NCI-H1092 (cell line): ENCODE measurements at places on chromosomes 2 and 18.

GRCh38 chr18:10040287-10041011 lies 126.6 kb downstream of the VAPA start:
- DNase-seq = no peak

GRCh38 chr2:65483763-65484162 lies 51.4 kb upstream of the SPRED2 start:
- DNase-seq = no peak

- DNase-seq = no peak
Measured at GRCh38 chr2:166239548-166239947, 111.7 kb upstream of the SCN1A start.

DNA sequence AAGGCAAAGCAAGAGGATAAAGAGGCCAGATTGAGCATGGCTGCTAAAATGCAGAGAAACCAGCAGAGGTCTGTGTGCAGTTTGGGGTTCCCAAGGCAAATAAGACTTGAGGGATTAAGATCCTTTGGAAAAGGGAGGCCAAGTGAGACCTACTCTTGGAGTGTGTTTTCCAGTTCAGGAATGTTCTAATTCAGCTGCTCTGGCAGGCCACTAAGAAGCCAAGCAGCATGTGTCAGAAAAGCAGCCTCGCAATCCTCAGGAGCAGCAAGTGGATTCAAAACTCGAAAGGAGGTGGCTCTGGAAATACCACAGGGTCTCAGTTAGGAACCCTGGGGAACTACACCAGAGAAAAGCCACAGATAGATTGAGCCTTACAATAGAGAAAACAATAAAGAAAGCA lies 569.2 kb downstream of the METTL4 start:
- no peak for DNase-seq

DNA sequence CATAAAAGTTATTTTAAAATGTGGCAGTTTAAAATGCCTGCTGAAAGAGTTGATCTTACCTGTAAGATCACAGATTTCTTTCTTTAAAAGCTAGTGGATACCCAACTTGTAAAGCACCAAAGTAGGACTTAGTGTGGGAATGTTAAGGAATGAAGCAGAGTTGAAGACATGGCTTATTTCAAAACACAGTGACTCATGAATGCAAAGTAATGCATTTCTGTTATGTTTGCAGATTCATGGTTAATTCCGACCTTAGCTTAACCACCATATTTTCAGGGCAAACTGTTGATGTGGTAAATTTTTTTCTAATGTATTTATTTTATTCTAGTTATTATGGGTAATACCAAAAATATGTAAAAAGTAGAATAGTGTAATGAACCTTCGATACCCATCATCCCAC lies 206.8 kb upstream of the FOSL2 start:
- DNase-seq = no peak

DNA sequence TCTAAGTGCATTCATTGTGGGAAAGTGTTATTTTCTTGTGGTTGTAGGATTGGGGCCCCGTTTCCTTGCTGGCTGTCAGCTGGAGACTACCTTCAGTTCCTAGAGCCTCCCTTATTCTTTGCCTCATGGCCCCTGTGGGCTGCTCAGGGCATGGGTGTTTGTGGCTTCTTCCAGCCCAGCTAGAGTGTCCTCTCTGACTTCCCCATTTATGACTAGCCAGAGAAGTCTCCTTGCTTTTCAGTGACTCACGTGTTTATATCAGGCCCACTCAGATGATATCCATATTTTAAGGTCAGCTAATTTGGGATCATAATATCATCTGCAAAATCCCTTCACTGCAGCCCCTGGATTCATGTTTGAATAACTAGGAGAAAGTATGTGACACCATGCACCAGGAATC lies 62.8 kb downstream of the DTNA start:
- DNase-seq = no peak

GRCh38 chr2:145584353-145584752 lies 1064.4 kb upstream of the ZEB2 start:
- no peak for DNase-seq

DNA sequence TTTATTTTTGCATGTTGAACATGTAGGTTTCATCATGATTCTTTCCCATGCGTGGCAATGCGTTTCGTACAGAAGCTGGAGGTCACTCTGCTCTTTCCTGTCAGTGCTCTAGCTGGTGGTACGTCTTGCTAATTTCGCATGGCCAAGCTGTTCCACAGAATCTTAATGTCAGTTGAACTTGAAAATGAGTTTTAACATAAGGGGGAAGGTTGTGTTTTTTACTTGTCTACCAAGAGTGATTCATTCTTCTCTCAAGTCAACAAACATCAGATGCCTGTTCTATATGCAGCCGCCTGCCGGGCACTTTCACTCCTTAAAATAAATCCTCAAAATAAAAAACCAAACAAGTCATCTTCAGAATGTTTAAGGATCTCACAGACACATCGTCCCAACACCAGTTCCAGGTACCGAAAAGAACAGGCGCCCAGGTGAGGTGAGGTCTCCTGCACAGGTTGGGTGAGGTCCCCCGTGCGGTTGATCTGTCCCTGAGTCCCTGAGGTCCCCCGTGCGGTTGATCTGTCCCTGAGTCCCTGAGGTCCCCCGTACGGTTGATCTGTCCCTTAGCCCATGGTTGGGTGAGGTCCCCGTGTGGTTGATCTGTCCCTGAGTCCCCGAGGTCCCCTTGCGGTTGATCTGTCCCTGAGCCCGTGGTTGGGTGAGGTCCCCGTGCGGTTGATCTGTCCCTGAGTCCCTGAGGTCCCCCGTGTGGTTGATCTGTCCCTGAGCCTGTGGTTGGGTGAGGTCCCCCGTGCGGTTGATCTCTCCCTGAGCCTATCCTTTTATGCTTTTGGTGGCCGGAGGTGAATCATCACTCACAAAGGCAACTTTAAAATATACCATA lies 57.0 kb upstream of the KCNG2 start:
- no peak for DNase-seq

DNA sequence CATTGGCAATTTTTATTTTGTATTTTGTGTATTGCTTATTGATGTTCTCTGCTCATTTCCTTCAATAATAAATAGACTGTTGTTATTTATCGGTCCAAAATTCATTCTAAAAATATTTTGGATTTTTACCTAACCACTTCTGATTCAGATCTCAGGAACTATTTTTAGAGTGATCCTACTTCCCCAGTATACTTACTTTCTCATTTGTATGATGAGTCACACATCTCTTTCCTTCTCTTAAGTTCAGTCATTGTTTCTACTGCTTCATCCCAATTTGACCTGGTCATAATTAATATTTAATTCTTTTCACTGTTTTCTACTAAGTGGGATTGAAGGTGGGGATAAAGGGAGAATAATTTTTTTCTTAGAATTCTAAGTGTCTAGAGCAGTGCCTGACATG lies 75.1 kb downstream of the AGPS start:
- no peak for DNase-seq

GRCh38 chr2:98734162-98734561 lies 3.2 kb upstream of the MGAT4A start:
- no peak for DNase-seq

GRCh38 chr2:182652326-182652725 lies 63.7 kb upstream of the DNAJC10 start:
- no peak for DNase-seq

- DNase-seq = no peak
Measured at GRCh38 chr2:137952586-137953129, 11.6 kb upstream of the HNMT start.

GRCh38 chr2:37638973-37639372 lies 32.5 kb downstream of the CDC42EP3 start:
- DNase-seq = no peak

- DNase-seq = no peak
Measured at GRCh38 chr2:219969508-219969907, 342.1 kb downstream of the SLC4A3 start.

DNA sequence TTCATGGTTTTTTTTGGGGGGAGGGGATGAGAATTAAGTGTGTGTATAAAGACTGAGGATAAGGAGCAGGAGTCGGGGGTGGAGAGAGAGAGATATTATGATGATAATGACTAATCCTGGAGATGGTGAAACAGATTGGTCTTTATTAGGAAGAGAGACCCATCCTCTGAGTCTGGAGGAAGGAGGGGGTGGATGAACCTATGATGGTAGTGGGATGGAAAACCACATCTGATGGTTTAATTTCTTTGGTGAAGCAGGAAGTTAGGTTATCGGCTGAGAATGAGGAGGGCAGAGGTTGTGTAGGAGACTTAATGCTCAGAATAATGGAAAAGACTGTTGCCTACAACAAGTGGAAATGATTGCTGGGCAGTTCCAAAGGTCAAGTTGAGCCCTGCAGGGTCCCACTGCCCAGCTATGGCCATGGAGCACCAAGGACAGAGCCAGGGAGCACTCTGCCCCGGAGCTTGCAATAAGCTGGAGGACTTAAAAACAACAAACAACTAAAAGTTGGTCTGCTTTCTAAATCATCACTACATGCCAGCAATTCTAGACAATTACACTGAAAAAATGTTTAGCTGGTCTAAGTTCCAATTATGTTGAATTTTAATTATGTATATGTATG lies 7.9 kb downstream of the SLC16A14 start:
- DNase-seq = no peak

DNA sequence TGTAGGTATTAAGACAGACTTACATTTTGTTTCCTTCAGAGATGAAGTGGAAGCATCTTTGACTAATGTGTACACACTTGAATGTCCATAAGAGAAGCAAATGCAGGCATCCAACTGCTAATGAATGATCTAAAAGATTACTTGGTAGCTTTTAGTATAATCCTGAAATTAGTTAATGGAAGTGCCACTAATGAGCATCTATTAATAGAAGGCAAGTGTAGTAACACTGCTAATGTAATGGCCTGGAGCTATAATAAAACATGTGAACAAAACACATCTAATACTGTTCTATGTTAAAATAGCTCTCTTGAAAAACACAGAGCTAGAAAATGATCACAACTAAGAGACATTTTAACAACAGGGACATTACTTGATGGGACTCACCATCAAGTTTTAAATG lies 225.3 kb downstream of the SLC8A1 start:
- no peak for DNase-seq

GRCh38 chr2:237431837-237432236 lies 17.9 kb upstream of the COL6A3 start:
- no peak for DNase-seq

DNA sequence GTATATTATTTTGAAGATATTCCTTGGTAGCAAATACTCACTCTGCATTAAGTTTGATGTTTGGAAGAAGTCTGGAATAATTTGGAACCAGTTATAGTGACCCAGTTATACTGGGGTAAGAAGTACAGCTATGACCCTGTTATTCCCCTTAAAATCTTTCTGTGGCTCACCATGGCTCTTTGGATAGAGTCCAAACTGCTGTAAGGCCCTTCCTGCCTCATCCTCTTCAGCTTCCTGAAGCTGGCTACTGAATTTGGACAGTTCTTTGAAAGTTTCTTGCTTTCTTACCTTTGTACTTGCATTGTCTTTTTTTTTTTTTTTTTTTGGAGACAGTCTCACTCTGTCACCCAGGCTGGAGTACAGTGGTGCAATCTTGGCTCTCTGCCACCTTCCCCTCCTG lies 85.6 kb downstream of the ABI2 start:
- no peak for DNase-seq

GRCh38 chr2:226114436-226114835 lies 685.2 kb downstream of the IRS1 start:
- no peak for DNase-seq

DNA sequence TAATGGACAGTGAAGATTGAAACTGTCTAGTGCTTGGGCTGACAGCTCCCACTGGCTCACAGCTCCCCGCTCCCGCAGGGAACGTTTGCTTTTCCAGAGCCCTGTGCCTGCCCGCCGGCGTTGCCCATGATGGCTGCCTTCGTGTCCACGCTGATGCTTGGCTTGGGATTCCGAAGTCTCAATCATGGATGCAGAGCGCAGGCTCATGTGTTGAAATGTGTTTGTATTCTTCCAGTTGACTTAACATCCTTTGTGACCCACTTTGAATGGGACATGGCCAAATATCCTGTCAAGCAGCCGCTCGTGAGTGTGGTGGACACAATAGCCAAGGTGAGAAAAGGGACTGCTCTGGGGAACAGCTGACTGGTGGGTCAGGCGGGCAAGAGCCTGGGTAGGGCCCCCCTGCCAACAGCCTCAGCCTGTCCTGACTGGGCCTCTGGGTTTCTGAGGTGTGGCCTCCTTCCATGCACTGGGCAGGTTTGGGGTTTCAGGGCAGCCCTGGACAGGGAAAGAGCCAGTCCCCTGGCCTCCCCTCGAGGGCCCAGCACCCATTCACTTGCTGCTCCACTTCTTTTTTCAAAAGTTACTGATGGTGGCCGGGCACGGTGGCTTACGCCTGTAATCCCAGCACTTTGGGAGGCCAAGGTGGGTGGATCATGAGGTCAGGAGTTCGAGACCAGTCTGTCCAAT lies 42.8 kb downstream of the ATP6V1C2 start:
- no peak for DNase-seq

DNA sequence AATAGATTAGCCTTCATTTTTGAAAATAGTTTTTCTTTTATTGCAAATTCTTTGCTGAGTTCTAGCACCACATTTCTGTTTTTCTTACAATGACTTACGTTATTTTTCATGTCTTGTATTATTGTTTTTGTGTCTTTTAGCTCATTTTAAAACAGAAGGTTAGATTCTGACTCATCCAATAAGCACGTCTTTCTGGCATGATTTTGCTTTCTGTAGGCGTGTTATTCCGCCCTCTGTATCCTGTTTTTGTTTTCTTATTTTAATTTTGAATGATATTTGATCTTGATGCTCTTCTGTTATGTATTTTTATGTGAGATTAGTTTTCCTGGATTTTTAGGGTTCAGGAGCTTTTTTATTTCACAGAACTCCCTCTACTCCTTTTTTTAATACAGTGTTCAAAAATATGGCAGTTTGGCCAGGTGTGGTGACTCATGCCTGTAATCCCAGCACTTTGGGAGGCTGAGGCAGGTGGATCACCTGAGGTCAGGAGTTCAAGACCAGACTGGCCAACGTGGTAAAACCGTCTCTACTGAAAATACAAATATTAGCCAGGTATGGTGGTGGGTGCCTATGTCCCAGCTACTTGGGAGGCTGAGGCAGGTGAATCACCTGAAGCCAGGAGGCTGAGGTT lies 145.0 kb downstream of the CLIP4 start:
- DNase-seq = no peak

DNA sequence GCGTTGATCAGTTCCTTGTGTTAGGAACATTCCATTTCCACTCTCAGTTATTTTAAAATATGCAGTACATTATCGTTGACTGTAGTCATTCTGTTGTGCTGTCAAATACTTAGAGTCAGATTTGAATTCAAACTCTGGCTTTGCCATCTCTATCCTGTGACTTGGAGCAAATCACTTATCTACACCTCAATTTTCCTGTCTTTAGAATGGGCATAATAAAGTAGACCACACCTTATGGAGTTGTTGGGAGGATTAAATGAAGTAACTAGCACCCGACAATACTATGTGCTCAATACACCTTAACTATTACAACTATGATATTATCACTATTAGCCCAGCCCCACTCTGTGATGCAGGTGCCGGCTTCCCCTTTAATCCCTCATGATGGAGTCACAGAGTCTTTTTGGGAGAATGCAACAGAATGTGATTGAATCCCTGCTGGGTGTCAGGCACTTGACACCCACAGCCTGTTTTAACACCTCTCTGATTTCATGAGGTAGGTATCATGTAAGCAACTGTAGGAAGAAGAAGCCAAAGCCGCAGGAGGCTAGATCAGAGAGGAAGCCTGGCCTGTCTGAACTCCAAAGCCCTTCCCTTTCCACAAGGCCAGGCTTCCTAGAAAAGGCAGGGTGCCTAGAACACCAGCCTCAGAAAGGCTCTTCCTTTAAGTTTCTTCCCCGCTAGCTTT lies 308.4 kb downstream of the NAPG start:
- no peak for DNase-seq
